ENCODE measurements at places on chromosomes 6 and 20.

- no peak for DNase-seq
Observed at GRCh38 chr6:129451187-129451586, 258.8 kb downstream of the ARHGAP18 start.

DNA sequence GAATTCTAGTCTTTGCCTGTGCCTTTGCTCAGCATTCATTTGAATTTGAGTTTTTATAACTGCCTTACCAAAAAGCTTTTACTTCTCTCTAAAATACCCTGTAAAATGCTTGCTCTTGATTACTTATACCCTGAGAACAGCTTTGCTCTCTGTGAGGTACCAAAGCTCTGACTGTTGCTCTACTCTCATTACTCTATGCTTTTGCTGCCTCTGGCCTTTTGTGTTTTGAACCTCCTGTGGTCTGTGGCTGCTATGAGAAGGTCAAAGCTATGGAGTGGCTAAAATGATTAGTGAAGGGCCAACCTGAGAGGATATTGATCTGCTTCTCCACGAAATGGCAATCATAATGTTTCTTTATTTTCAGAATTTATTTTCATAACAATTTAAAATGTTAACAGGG, 375.6 kb upstream of the IMPG1 start:
- DNase-seq, result no peak

DNA sequence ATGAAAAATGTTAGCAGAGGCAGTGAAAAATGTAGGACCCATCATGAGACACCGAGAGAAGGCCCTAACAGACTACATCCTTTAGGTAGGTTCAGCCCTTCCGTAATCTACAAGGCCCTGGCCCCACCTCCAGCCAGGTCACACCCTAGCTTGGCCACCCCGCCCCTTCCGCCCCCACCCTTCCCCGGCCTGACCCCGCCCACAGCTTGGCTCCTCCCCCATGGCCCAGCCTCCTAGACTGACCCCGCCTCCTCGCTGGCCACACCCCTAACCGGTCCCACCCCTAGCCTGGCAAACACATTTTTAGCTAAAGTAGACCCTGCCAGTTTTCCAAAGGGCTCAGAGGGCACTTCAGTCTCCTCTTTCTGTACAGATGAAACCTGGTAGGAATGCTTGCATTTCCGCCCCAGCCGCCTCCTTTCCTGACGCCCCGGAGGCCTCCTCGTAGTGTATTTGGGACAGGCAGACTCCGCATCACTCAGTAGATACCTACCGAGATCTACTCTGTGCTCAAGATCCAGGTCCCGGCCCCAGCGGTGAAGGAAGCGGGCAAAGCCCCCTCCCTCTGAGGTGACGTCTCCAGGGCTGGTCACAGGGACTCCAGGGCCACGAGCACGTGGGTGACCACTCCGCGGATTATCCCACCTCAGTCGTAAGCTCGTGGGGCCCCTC, 443.5 kb downstream of the PREX1 start:
- DNase-seq, result no peak

DNA sequence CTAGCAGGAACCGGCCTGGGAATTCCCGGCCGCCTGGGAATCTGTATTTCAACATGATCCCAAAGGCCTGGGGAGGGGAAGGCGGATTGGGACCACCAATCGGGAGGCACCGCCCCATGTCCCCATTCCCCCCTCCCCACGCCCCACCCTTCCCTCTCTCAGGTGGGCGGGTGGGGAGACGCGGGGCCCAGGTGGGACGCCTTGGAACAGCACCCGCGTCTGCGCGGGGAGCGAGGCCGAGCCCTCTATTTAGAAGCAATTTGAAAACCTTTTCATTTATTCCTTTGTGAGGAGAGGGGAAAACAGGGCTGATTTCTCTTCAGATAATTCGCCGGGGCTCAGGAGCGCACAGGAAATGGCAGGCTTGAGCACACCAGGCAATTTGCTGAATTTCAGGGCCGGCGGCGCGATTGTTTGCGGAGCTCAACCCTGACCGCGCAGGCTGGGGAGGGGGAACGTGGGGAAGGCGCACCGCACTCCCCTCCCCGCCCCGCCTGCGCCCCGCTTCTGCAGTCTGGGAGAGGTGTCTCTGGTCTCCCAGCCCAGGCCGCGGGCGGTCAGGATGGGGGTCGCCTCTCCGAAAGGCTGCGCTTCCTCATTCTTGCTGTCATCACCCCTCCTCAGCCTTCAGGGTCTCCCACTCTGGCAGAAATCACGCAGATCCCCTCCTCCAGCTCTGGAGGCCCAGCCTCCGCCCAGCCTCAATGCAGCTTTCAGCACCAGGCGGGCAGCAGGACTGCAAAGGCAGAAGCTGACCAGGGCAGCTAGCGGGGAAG, 170.0 kb downstream of the GRM4 start:
- DNase-seq, result no peak

GRCh38 chr6:109105681-109106080, 10.4 kb downstream of the CEP57L1 start:
- DNase-seq, result no peak

GRCh38 chr6:11653028-11653583, 115.6 kb downstream of the TMEM170B start:
- DNase-seq, result no peak

GRCh38 chr20:2738331-2739041, 45.9 kb downstream of the EBF4 start:
- no peak for DNase-seq

GRCh38 chr20:36670665-36671357, 24.8 kb upstream of the SLA2 start:
- no peak for DNase-seq

DNA sequence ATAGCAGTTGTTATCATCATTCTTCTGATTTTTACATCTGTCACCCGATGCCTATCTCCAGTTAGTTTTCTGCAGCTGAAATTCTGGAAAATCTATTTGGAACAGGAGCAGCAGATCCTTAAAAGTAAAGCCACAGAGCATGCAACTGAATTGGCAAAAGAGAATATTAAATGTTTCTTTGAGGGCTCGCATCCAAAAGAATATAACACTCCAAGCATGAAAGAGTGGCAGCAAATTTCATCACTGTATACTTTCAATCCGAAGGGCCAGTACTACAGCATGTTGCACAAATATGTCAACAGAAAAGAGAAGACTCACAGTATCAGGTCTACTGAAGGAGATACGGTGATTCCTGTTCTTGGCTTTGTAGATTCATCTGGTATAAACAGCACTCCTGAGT, 2.1 kb downstream of the CALHM6 start:
- no peak for DNase-seq

- no peak for DNase-seq
Observed at GRCh38 chr6:53461041-53461656, 83.8 kb downstream of the GCLC start.

- no peak for DNase-seq
Observed at GRCh38 chr6:55397986-55398385, 70.7 kb downstream of the GFRAL start.

DNA sequence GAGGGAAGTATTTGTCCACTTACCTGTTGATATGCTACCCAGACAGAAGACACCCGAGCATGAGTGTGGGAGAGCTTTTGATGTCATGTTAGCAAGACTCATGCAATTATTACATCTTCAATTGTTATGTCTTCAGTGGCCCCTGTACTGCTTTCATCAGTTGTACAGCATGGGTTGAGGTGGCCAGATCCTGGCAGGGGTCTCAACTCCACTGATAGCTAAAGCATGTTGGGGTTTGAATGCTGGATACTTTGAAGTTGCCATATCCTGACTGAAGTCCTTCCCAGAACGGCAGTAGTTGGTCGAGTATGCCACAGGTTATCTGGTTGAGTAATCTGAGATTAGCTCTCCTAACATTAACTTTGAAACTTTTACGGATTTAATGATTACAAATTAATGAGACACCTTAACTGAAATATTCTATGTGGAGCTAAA, 46.7 kb downstream of the LRRN4 start:
- no peak for DNase-seq

- no peak for DNase-seq
Observed at GRCh38 chr6:52815167-52816092, 11.8 kb upstream of the GSTA1 start.

GRCh38 chr20:5919626-5920544, 30.4 kb downstream of the TRMT6 start:
- DNase-seq, result no peak

GRCh38 chr6:38933426-38933825, 115.2 kb upstream of the GLP1R start:
- DNase-seq, result no peak

GRCh38 chr6:2639896-2640295, 110.8 kb downstream of the MYLK4 start:
- DNase-seq, result no peak

- DNase-seq, result no peak
Observed at GRCh38 chr6:103367212-103367611, 1492.5 kb downstream of the HACE1 start.

GRCh38 chr6:134416418-134417154, 98.7 kb upstream of the SGK1 start:
- no peak for DNase-seq

- DNase-seq, result no peak
Observed at GRCh38 chr20:353166-353565, 6.3 kb downstream of the NRSN2 start.

DNA sequence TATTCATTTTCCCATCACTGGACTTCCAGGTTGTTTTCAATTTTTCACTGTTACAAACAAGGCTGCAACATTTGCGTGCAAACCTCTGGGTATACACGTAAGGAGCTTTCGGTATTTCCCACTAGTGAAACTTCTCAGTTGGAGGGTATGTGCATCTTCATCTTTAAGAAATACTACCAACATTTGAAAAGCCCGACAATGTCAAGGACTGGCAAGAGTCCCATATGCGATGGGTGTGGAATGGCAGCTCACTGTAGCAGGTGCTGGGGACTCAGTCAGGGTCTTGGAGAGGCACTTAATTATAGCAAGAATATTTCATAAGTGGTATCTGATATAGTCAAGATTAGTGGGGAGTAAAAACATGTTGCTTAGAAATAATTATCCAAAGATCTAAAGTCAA, 8.9 kb upstream of the HLA-B start:
- no peak for DNase-seq

DNA sequence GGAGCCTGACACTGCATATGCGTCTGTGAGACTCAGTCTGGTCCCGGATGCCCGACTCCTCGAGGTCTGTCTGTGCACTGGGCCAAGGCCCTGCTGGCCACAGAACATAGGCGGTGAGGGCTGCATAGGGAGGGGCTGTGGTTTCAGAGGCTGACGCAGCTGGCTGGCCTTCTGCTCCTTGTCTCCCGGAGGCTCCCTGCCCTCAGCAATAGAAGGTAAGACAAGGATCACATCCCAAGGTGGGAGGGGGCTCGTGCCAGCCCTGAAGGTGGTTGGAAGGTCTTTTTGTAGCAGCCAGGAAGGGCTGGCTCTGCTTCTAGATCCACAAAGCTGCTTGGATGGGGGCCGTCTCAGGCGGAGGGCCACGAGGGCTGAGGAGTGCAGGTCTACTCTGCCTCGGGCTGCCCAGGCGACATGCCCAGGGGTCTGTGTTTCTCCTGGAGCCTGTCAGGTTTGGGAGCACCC, 239.8 kb upstream of the SULF2 start:
- DNase-seq, result no peak

- no peak for DNase-seq
Observed at GRCh38 chr20:48703511-48704219, 124.1 kb downstream of the PREX1 start.

GRCh38 chr6:150361876-150362275, 6.9 kb upstream of the IYD start:
- DNase-seq, result no peak

- DNase-seq, result no peak
Observed at GRCh38 chr6:14889611-14890593, 356.0 kb upstream of the JARID2 start.

DNA sequence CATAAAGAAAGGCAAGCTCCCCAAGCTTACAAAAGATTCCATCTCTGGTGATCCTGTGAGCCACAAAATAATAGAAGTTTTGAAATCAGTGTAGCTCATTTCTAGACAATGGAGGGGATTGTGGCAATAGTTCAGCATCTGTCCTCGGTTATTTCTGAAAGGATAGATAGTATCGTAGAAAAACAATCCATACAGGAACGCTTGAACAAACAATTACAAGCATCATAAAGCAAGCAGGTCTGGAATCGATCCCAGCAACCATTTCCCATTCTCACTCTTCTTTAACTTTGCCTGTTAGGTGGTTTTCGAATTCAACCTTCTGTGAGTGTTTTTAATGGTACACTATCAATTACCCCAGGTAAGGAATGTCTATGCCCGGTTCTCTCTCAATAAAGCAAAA, 931.1 kb downstream of the KIF16B start:
- no peak for DNase-seq

DNA sequence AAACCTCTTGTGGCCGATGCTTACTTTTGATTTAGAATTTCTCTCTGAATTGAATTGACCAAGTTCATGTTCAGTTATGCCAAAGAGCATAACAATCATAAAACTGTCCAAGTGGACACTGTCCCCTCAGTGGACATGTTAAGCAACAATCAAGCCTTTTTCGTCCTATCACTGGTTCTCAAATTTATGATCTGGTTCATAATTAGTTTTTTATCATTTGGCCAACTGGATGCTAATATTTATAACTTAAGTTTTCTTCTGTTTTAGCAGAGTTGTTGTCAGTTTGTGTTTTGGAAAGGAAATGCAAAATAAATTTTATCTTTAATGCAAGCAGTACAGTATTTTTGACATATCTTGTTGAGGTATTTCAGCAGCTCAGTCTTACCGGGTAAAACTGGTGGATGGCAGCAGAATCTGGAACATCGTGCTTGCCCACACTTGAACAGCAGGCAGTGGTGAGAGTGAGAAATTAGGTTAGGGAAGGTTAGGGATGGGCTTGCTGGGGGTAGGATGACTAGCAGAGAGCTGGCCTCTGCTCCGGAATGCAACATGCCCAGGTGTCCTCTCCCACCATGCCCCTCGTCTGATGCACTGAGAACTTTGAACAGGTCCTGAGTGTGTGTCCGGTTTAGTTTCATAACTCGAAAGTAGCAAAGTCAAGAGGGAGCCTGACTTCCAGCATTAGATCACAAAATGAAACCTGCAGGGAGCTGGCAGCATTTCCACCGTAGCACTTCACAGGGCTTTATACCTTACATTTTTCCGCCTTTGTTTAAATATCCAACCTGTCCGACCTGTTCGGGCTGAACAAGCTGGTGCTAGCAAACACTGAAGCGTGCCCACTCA, 93.1 kb downstream of the RREB1 start:
- no peak for DNase-seq

DNA sequence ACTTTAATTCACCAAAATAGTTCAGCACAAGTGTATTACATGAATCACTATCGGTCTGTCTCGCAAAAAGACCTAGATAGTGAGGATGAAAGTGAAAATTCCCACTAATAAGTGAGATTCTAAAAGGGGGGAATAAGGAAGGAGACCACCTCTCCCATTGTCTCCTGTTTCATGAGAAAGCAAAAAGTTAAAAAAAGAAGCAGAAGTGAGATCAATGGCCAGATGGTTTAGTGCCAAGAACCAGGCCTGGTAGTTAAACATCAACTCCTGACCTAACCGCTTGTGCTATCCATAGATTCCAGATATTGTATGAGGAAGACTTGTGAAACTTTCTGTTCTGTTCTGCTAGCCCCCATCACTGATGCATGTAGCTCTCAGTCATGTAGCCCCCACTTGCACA, 293.0 kb downstream of the RNGTT start:
- DNase-seq, result no peak

All from stimulated activated CD4-positive, alpha-beta T cell treated with anti-CD3 and anti-CD28 coated beads, TNF-alpha, amount 100 ng/mL, for 1 hour (primary cell).